Regular cardiac myocyte (primary cell): ENCODE measurements at places on chromosomes 11 and 22. TPM values are rescaled to one million over a fixed set of nuclear protein-coding genes. Genes with fewer than 3 reads are reported as not detected.

The APOA5 gene
- under 0.01 TPM in 1 of 2 replicates, not detected in the other for total RNA-seq

The GRAMD1B gene
- total RNA-seq: 13.8 and 14.6 TPM in 2 replicates

The TUB gene
- total RNA-seq: 4.8 and 12.7 TPM in 2 replicates

The CATSPERZ gene
- total RNA-seq: 0.28 TPM in 1 of 2 replicates, not detected in the other

The MYO18B gene
- total RNA-seq: under 0.01 and 0.28 TPM in 2 replicates

The PDE3B gene
- total RNA-seq: under 0.01 and 0.28 TPM in 2 replicates

The OR8B2 gene
- not detected in 2 replicates for total RNA-seq

The C11orf65 gene
- 0.85 and 1.2 TPM in 2 replicates for total RNA-seq

The GLB1L2 gene
- total RNA-seq: 0.19 and 0.28 TPM in 2 replicates

The TTC38 gene
- 15.5 and 23.0 TPM in 2 replicates for total RNA-seq

The CHADL gene
- total RNA-seq: 0.96 and 1.4 TPM in 2 replicates

The ZBTB44 gene
- 21.5 and 45.7 TPM in 2 replicates for total RNA-seq

The APOL2 gene
- total RNA-seq: 49.6 and 75.5 TPM in 2 replicates

The GAB4 gene
- not detected in 2 replicates for total RNA-seq

The AIFM3 gene
- total RNA-seq: 0.56 and 0.58 TPM in 2 replicates

The PTGDR2 gene
- total RNA-seq: 0.19 and 2.3 TPM in 2 replicates

The OR10W1 gene
- not detected in 2 replicates for total RNA-seq

The ZNF280A gene
- under 0.01 and 0.28 TPM in 2 replicates for total RNA-seq

The RFPL1 gene
- not detected in 2 replicates for total RNA-seq

The APOBEC3H gene
- total RNA-seq: 0.19 and 1.1 TPM in 2 replicates

The B4GAT1 gene
- total RNA-seq: 19.0 and 60.0 TPM in 2 replicates

The TRIM77 gene
- total RNA-seq: not detected in 2 replicates

The TIMP3 gene
- total RNA-seq: 175 and 211 TPM in 2 replicates

The ZPR1 gene
- 38.9 and 52.9 TPM in 2 replicates for total RNA-seq

The MPEG1 gene
- not detected in 2 replicates for total RNA-seq

The GPHA2 gene
- total RNA-seq: not detected in 2 replicates

The PIH1D2 gene
- 1.4 and 1.9 TPM in 2 replicates for total RNA-seq

The CTSW gene
- not detected in 2 replicates for total RNA-seq

The TUBA8 gene
- 0.56 and 0.58 TPM in 2 replicates for total RNA-seq

The MUC15 gene
- total RNA-seq: not detected in 2 replicates

The MEI1 gene
- total RNA-seq: 0.96 and 1.7 TPM in 2 replicates

The CACNA1I gene
- total RNA-seq: under 0.01 TPM in 1 of 2 replicates, not detected in the other

The OSBP gene
- total RNA-seq: 29.1 and 30.4 TPM in 2 replicates

The ISX gene
- not detected in 2 replicates for total RNA-seq

The NFAM1 gene
- total RNA-seq: not detected in 2 replicates

The OR6T1 gene
- not detected in 2 replicates for total RNA-seq

The CHRM1 gene
- total RNA-seq: not detected in 2 replicates

The CARNS1 gene
- 0.19 and 0.28 TPM in 2 replicates for total RNA-seq

The SLC22A8 gene
- not detected in 2 replicates for total RNA-seq

The OR5A1 gene
- total RNA-seq: not detected in 2 replicates

The BTBD18 gene
- total RNA-seq: not detected in 2 replicates

The CDC45 gene
- total RNA-seq: 2.3 and 38.7 TPM in 2 replicates

The OR5D13 gene
- total RNA-seq: not detected in 2 replicates

The JHY gene
- 0.38 and 1.1 TPM in 2 replicates for total RNA-seq

The RAC2 gene
- 10.7 and 13.0 TPM in 2 replicates for total RNA-seq

The PGR gene
- total RNA-seq: under 0.01 and 0.19 TPM in 2 replicates

The CRYBA4 gene
- total RNA-seq: not detected in 2 replicates

The MMP8 gene
- under 0.01 TPM in 1 of 2 replicates, not detected in the other for total RNA-seq

The NAALADL1 gene
- 16.9 and 21.4 TPM in 2 replicates for total RNA-seq

The SPINDOC gene
- total RNA-seq: 8.2 and 22.4 TPM in 2 replicates

The MUC6 gene
- not detected in 2 replicates for total RNA-seq

The NXPE1 gene
- not detected in 2 replicates for total RNA-seq

The CHRDL2 gene
- under 0.01 TPM in 1 of 2 replicates, not detected in the other for total RNA-seq

The CTTN gene
- 405 and 436 TPM in 2 replicates for total RNA-seq
